Lung microvascular endothelial cell (primary cell): ENCODE measurements at places on chromosomes 6 and 20.
A peak's percentile ranks its signal among the peaks of the same experiment; 100 is the strongest.

DNA sequence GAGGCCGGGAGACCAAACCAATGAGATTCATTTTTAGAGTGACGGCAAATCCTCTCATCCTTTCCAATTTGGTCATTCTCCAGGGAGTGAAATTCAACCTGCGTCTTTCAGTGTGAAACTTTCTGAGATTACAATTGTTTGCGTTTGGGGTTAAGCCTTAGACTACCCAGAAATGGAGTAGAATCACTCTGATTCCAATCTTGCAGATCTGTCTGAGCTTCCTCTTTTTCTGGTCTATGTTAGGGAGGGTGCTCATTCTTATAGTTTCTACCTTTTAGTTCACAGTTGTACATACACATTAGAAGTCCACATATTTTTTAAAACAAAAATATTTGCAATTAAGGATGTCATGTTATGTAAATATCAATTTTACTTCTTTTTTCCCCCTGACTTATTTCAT, 183.0 kb upstream of the PHACTR1 start:
- DNase-seq = no peak

GRCh38 chr6:163748036-163748435, 333.5 kb downstream of the QKI start:
- DNase-seq = no peak

DNA sequence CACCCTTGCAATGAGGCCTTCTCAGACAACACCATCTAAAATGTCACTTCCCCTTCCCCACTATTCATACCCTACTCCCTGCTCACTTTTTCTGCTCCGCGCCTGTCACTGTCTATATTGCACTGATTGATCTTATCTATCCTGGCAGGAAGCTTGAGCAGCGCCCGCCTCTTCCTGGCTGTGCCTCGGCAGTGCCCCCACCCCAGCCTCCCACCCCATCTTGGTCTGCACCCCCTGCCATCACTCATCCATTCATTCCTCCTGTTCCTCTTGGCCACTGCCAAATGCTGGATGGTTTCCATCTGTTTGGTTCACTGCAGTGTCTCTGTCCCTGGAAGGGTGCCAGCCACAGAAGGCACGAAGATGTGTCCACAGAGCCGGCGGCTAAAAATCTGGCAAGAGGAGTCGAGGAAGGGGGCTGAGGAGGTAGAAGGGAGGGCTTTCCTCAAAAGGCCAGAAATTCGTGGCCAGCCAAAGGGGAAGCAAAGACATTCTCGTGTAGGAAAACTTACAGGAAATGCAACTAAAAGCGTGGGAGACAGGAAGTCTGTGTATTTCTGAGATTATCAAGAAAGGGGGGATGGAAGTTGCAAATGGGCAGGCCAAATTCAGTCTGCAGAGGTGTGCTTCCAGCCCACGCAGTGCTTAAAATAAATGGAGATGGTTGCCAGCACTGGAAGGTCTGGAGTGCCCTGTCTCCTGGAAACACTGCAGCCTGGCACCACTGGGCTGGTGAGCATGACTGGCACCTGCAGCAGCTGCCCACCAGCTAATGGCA, 27.6 kb downstream of the SYNJ2 start:
- peak; percentile 87 for DNase-seq

DNA sequence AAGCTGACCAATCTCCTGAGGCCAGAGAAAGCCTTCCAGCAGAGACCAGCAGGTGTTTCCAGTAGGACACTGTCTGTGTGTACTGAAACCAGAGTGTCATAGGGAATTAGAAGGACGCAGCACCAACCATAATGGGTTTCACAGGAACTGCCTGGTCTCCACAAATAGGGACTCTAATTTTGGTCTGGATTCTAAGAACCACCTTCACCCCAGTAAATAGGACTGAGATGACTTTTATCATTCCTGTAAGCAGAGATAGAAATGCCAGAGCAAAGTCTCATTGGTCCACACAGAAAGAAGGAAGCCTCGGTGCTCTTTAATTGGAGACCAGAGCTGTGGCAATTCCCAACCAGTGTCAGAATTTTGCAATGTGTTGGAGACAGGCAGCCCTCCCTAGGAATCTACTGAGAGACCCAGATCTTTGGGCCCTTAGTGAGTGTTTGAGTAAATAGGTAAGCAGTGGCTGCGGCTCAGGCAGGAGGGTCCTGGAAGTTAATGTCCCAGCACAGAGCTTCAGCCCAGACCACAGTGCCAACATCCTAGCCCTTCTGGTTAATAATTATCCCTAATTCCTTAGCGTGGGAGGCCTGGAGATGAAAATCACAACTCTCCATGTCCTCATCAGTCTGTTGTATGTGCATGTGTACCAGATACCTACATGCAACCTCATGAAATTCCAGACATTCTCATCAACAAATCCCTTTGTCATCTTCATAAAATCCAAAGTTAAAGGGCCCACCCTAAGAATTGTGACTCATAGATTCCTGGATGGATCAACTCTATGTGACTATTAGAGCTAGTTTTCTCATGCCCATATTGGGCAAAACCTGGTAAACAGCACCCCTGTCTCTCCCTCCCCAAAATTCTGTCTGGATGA, 81.2 kb downstream of the UNC5CL start:
- no peak for DNase-seq
